ENCODE measurements at places on chromosomes 16 and 17. TPM values are rescaled to one million over a fixed set of nuclear protein-coding genes. Genes with fewer than 3 reads are reported as not detected.

PRR15L gene
- 145 TPM for total RNA-seq

TBC1D26 gene
- not detected for total RNA-seq

GRCh38 chr16:88494335-88495154, 41.5 kb downstream of the ZFPM1 start:
- no peak overlapping the region for H3K27ac ChIP-seq
- no peak for DNase-seq
- H3K4me1 ChIP-seq, result no peaks in the 10 kb centered on the region
- H3K27me3 ChIP-seq, result no peaks in the 10 kb centered on the region
- no peak overlapping the region for H3K4me3 ChIP-seq

DNA sequence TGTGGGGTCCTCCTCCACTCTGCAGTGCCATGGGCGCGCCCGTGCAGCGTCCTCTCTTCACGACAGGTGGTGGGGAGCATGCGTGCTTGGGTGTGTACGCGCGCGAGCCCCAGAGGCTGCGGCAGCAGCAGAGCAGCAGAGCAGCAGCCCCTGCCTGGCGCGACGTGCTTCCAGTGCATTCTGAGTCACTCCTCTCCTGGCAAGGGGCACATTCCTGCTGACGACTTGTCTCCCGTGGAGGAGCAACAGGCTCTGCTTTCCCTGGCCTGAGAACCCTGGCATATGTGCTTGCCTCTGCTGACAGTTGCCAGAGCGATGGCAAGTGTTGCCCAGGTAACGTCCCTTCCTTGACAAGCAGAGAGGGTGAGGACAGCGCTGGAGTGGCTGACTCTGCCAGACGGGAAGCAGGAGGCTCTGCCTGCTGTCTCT, 133.8 kb upstream of the PLCG2 start:
- H3K27ac ChIP-seq, result peak overlapping the region; percentile 38
- peak; percentile 97 for DNase-seq
- H3K27me3 ChIP-seq, result no peaks in the 10 kb centered on the region
- H3K36me3 ChIP-seq, result no peaks in the 10 kb centered on the region
- H3K4me1 ChIP-seq, result peaks cover 11% of the 10 kb centered on the region

DNA sequence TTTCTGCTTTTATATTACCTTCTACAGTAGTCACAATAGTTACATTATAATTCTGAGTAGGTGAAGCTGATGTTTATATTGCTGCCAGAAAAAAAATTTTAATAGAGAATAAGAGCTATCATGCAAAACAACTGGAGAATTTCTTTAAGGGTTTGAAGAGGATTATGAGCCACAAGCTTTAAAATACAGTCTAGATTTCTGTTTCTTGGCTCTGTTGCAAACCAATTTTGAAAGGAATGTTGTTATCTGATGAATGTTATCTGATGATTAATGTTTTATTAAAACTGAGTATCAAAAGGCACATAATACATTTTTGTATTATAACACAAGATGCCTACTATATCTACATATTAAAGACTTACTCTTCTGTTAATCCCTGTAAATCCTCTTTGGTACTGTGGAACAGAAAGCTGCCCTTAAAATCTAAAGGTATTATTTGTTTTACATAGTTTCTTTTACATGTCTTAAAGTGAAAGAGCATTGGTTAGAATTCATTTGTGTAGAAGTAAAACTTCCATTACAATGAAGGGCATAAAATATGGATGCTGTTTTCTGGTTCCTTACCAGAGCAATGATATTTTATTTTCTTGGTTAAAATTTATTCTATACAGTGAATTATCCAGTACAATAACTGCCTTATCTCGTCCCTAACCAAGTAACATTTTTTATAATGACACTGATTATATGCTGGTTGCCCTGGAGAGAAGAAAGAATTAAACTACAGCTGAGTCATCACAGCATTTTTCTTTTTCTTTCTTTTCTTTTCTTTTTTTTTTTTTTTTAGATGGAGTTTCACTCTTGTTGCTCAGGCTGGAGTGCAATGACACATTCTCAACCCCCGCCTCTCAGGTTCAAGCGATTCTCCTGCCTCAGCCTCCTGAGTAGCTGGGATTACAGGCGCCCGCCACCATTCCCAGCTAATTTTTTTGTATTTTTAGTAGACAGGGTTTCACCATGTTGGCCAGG, 205.7 kb downstream of the TANC2 start:
- H3K36me3 ChIP-seq, result no peaks in the 10 kb centered on the region
- DNase-seq, result no peak
- H3K27ac ChIP-seq, result no peak overlapping the region

- H3K27ac ChIP-seq, result no peak overlapping the region
- no peaks in the 10 kb centered on the region for H3K36me3 ChIP-seq
- H3K27me3 ChIP-seq, result peaks cover 5% of the 10 kb centered on the region
- no peak overlapping the region for H3K4me3 ChIP-seq
These were observed 43.5 kb downstream of the TBX21 start for GRCh38 chr17:47776330-47777197.
